ENCODE measurements at places on chromosomes 3 and 15.

GRCh38 chr3:64438812-64439211 lies 213.5 kb upstream of the PRICKLE2 start:
- no peak for DNase-seq

DNA sequence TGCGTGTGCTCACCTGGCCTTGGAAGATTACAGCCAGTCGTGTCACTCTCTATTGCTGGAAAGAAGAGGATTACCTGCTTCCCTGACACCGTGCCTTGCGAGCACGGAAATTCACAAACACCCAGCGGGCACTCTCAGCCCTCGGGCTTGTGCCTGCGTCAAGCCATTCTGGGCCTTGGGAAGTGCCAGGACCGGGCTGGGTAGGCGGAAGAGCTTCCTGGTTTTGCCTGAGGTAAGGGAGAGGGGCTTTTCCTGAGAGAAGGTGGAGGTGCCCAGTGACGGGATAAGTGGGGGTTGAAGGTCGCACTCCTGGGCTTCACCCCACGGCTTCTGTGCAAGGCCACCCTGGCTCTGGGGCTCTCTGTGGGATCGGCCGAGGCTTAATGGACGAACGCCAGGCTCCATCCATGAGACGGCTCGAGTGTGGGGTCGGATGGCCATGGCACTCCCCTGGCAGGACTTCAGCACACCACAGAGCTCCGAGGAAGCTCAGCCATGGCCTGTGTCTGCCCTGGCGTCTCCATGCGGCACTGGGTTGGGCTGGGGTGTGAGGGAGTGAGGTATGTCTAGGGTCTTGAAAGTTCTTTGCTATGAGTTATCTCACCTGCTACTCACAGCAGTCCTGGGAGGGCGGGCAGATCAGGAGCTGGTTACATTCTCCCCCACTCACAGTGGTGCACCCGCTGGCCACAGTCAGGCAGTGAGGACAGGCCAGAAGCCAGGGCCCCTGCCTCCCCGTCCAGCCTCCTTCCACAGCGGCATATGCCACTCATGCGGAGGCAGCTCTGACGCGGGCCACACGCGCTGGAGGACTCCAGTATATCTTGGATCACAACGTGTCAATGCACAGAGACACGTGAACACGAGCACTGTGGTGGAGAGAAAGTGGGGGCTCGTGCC lies 209.0 kb downstream of the XXYLT1 start:
- DNase-seq = no peak

GRCh38 chr15:60758961-60759729 lies 280.2 kb upstream of the ICE2 start:
- no peak for DNase-seq

DNA sequence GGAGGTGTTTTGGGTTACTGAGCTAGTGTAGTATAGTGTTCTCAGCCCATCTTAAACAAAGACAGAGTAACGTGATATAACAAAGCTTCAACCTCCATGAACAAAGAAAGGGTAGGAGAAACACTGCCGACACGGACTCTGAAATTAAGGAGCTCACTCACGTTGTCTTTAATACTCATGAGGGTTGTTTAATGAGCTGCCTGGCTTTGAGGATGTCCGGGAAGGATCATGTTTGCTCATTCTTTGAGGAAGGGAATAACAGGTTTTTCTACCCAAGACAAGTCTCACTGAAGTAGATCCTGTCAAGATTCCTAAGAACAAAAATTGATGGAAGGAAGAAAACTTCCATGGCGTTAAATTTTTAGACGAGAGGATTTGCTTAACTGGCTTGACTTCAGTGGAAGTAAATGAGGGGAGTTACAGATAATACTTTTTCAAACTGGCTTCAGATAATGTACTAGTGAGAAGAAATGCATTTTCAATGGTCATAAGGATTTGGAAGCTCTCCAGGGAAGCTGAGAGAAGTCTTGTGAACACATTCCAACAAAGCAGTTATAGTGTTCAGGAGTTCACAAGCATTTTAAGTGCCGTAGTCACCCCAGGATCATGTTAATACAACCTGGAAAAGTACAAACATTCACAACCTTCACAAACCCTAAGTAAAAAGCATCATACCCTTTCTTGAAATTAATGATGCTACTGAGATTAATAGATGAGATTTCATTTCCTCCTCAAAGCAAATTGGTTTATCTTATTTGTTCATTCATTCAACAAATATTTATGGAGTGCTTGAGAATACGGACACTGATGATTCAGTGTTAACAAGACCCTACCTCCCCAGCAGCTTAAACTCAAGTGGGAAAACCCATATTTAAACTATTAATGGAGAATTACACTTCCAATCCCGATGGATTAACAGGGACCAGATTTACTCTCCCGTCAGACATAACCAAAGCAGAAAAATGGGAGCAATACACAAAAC lies 101.5 kb downstream of the SHQ1 start:
- DNase-seq = no peak

DNA sequence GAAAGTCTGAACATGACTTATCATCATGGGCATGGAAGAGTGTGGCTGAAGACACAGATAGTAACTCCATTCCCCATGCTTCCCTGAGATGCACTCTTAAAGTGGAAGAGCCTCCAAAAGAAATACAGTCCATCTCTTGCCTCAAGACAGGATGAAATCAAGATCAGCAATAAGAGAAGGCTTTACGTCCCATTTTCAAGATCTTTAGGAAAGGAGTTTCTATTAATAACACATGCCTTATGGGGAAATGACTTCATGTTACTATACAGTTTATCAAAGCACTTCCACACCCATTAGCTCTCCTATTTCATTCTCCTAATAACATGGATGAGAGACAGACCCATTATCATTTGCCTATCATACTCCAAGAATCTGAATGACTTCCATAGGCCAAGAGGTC lies 6.1 kb upstream of the KBTBD12 start:
- no peak for DNase-seq

DNA sequence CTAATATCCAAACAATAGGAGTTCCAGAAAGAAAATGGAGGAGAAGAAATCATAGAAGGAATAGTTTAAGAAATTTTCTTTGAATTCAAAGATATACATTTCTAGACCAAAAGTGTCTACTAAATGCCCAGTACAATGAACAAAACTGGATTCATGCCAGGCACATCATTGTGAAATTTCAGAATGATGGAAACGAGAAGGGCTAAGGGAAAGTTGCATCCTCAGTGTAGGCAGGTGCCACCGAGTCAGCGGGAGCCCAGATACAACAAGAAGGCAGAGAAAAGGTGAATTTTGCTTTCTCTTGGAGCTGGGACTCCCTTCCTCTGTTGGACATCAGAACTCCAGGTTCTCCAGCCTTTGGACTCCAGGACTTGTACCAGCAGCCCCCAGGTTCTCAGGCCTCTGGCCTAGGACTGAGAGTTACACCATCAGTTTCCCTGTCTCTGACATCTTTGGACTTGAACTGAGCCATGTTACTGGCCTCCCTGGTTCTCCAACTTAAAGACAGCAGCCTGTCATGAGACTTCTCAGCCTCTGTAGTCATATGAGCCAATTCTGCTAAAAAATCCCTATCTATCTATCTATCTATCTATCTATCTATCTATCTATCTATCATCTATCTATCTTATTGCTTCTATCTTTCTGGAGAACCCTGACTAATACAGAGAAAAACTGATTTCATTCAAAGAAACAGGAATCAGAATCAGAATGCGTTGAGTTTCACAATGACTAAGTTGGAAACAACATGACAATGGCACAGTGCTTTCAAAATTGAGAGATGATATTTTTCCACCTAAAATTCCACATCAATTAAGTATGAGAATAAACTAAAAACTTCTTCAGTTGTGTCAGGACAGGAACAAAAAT lies 207.7 kb downstream of the FAM43A start:
- DNase-seq = no peak

GRCh38 chr15:101565377-101565776 lies 75.9 kb upstream of the PCSK6 start:
- no peak for DNase-seq

DNA sequence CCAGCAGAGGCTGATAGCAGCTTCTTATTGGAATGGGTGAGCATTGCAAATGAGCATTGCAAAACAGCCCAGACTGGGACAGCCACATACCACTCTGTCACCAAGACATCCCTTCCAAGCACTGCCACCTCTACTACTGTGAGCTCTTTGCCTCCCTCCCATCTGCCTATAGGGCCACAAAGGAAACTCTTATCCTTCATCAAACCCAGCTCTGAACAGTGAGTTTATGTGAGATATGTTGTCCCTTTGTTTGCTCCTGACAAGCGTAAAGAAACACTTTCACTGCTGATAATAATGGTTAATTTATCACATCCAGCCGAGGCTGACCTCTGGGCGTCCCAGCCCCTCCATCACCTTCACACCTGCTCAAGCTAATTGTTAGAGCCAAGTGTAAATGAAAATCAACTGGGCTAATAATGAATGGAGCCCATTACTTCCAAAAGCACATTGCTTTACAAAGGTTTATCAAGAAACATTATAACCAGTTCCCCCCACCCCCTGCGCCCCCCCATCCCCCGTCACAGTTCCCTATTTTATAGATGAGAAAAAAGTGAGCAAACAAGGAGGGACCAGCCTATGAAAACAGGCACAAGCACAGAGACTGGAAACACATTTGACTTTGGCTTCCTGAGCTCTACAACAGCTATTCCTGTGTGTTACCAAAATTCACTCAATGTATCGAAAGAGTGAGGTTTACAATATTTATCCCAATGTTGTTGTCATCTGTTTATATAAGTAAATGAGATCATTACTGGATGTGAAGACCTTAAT lies 146.3 kb downstream of the ANXA2 start:
- DNase-seq = no peak

- no peak for DNase-seq
Observed at GRCh38 chr3:45535665-45536064, 58.9 kb upstream of the LIMD1 start.

DNA sequence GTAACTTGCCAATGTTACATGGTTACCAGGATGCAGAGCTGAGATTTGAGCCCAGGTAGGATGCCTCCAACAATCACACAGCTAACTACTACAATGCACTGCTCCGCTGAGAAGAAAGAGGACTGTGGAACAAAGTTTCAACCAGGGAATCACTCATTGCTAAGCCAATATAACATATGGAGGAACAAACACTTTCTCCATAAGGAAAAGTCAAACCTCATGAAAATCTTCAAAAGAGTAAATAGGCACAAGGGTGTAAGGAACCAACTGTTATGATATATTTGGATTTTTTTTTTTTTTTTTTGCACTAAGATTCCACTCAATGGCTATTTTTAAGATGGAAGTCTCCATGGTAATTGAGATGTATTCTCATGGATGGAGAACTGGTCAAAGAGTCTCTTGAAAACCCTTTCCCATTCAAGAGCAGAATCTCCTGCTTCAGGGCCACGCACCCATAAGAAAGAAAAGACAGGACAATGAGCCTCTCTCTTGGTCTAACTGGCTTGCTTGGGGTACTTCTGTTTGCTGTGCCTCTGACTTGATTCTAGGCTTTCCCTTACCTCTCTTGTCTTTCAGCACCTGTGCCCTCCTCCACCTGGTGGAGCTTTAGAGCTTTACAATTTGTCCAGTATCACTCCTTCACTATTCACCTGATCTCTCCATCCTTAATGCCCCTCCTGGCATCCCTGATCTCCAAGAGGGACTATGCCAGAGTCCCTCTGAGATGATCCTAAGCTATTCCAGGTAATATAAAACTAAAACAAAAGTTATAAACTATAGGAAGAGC lies 252.8 kb downstream of the NTRK3 start:
- no peak for DNase-seq

DNA sequence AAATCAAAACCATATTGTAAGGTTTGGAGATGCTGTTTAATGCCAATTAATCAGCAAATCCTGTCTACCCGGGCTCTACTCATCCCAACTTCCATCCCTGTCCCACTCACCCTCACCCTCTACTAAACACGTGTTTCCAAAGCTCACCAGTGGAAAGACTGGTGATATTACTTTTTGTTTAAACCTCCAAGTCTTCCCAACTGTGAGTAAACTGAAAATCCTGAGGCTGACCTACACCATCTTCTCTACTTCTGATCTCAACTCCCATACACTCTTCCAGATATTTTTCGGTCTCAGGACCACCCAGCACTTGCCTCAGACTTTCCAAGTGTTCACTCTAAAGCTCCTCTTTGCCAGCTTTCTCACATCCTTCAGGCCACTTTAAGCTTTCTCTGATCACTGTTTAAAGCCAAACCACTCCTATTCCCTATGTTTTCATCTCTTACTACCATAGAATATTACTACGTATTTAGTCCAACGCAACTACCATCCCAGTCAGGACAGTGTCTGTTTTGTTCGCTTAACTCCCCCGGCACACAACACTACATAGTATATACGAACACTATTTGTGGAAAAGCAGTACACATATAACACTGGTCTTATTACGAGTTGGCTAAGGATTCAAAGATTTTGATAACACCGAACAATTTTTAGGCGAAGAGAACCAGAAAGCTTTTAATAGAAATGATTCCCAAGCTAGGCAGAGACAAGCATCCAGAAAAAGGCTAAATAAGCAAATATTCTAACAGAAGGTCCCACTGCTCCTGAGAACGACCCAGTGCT lies 684 bp downstream of the RPL4 start:
- DNase-seq = no peak

GRCh38 chr3:161866176-161866575 lies 369.6 kb downstream of the OTOL1 start:
- DNase-seq = no peak

DNA sequence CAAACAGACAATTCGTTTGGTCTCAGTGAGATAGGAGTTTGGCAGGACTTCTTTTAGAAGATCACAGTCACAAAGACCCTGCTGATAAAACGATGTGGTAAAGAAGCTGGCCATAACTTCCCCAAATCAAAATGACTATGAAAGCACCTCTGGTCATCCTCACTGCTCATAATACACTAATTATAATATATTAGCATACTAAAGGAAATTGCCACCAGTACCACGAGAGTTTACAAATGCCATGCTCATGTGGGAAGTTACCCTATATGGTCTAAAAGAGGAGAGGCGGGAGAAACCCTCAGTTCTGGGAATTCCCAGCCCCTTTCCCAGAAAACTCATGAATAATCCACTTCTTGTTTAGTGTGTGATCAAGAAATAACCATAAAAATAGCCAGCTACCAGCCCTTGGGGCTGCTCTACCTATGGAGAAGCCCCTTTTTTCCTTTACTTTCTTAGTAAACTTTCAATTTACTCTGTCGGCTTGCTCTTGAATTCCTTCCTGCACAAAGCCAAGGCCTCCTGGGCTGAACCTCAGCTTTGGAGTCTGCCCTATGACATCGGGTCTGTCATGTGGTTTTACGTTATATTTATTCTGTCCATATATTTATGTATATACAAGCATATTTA lies 115.8 kb upstream of the IGSF10 start:
- DNase-seq = no peak

GRCh38 chr3:157166115-157166514 lies 6.2 kb upstream of the CCNL1 start:
- no peak for DNase-seq

- no peak for DNase-seq
Observed at GRCh38 chr3:99774467-99774866, 43.2 kb upstream of the CMSS1 start.

- no peak for DNase-seq
Observed at GRCh38 chr3:108835101-108835500, 12.5 kb downstream of the TRAT1 start.

- no peak for DNase-seq
Observed at GRCh38 chr15:93029836-93030429, 59.1 kb downstream of the RGMA start.

- no peak for DNase-seq
Observed at GRCh38 chr15:78212546-78213424, 21.6 kb downstream of the ACSBG1 start.

- no peak for DNase-seq
Observed at GRCh38 chr3:43894176-43895049, 203.7 kb downstream of the ABHD5 start.

GRCh38 chr3:151430821-151431484 lies 29.9 kb downstream of the IGSF10 start:
- no peak for DNase-seq

Measured in activated T-helper 1 cell treated with Interleukin-2 at 50 U/mL for 16 hours (primary cell).